ENCODE measurements at places on chromosomes 3 and 15.

DNA sequence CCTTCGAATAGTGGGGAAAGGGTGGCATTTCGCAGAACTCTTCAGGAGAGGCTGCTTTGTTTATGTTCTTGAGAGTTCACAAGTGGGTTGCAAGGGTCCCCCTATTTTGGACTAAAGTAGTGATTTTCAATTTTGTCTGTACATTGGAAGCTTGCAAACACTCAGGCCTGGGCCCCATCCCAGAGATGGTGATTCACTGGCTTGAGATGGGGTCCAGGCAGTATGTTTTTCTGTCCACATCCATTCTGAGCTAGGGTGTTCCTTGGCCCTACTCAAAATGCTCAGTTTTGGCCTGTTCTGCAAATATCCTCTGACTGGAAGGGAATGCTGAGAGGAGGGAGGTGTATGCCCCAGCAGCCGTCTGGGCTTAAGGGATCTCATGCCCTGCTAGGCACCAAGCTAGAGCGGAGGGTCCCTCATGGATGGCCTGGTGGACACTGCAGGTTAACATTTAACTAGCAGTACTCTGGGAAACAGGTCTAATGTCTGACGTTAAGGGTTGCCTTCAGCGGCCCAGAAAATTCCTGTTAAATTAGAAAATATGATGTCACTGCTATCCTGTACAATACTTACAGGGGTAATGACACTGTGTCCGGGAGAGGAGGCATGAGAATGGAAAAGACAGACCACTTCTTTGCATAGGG lies 181.4 kb downstream of the OPA1 start:
- no peak for DNase-seq

GRCh38 chr15:60580073-60580472 lies 101.1 kb upstream of the ICE2 start:
- DNase-seq = no peak

GRCh38 chr15:74776821-74777768 lies 4.8 kb upstream of the CSK start:
- no peak for DNase-seq

GRCh38 chr3:174125267-174125824 lies 727.8 kb downstream of the NLGN1 start:
- peak; percentile 6 for DNase-seq

- DNase-seq = no peak
Measured at GRCh38 chr15:96538491-96538890, 208.0 kb downstream of the NR2F2 start.

DNA sequence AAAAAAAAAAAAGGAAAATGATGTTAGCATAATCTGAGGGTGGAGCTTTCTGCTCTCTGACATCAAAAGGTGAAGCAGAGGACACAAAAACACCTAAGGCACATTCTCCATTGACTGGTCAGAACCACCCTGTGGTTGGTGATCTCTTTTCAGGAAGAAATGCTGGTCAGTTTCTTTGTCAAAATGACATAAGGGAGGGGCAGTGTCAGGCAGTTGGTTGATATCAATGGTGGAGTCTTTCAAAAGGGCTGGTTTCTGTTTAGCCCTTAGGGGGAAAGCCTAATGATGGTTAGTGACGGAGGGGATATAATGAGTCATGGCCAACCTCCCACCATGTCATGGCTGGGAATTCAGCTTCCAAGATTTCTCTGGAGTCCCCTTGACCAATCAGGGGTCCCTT lies 185.9 kb upstream of the GBE1 start:
- DNase-seq = no peak

DNA sequence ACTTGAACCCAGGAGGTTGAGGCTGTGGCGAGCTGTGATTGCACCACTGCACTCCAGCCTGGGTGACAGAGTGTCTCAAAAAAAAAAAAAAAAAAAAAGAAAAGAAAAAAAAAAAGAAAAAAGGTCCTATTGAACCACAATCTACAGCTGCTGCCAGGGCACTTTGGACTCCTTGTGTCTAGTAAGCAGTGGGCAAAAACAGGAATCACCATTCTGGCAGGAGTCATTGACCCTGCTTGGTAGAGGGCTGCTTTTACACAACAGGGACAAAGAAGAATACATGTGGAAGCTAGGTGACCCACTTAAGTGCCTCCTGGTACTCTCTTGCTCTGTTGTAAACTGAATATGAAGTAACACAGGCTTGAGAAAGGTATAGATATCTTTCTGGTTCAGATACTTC lies 14.6 kb upstream of the PCCB start:
- no peak for DNase-seq

DNA sequence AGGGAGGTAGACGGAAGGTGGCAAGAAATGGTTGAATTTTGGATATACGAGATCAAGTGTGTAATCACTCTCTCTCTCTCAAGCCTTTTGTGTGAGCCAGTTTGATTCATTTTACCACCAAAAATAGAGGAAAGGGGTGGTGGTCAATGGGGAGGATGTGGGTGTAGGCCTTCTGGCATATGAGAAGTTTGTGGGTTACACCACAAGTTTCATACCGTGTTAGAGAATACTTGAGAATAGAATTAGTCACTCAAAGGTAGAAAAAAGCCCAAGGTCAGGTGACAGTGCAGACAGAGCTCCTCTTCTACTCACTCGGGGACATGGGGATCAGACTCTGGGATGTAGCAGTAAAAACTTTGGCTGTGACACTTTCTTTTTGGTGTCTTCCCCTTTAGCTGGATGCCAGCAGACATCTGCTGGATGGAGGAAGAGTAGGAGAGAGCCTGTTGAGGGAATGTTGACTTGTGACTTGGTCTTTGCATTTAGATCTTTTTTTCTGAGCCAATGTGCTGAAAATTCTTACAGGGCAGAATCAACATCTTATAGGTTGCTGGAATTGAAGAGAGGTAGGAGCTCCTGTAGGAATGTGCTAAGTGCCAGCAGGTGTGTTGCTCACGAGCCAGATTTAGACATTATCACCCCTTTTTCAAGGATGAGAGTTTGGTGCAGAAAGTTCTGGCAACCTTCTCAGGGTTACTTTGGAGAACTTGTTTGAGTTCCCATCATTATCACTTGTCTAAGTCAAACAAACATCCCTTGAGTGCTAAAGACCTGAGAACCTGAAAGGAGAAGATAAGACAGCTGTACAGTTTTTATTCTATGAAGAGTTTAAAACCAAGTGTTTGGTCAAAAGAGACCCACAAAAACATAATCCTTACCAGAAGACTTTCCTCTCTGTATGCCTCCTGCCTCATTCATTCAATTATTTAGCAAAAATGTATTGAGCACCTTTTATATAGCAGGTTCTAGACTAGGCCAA lies 43.9 kb upstream of the RYK start:
- no peak for DNase-seq

GRCh38 chr15:65550681-65551098 lies 20.4 kb downstream of the HACD3 start:
- DNase-seq = no peak

- no peak for DNase-seq
Measured at GRCh38 chr3:29597376-29598008, 316.6 kb downstream of the RBMS3 start.

- peak; percentile 67 for DNase-seq
Measured at GRCh38 chr15:92184142-92184541, 209.5 kb upstream of the ST8SIA2 start.

GRCh38 chr15:54082836-54083492 lies 104.7 kb downstream of the UNC13C start:
- no peak for DNase-seq

DNA sequence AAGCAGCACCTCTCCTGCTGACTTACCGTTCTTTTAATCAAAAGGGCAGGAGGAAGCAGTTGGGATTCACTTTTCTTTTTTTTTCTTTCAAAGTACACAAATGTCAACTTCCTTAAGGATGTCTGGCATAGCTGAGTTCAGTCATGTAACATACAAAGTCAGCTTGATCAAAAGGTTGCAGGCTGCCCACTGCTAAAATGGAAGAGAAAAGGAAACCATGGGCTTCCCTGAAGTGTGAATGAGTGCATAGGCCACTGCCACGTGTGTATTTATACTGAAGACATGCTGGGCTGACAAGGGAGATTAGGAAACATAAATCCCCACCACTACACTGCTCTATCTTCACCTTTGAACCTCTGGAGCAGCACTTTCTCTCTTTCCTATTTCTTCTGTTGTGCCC lies 312.5 kb downstream of the TIGIT start:
- no peak for DNase-seq

- no peak for DNase-seq
Measured at GRCh38 chr15:101213570-101213969, 38.3 kb downstream of the CHSY1 start.

GRCh38 chr15:100849021-100849854 lies 30.4 kb upstream of the ALDH1A3 start:
- no peak for DNase-seq
